ENCODE measurements at places on chromosomes 7 and 10.

- DNase-seq, result no peak
These were observed 35.6 kb downstream of the SYPL1 start for GRCh38 chr7:106076537-106076936.

DNA sequence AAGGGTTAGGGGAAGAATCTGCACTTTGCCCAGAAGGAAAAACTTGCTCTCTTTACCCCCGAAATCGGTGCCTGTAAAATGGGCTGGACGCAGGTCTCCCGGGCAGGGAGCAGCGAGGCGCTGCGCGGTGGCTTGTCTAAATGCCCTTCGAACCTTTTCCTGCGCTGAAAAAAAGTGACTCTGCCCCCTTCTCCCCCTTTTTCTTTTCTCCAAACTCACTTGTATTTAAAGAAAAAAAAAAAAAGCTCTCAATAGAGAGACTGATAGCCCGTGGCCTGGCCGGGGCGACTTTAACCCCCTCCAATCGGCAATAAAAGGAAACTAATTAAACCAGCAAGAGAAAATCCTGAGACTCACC, 286 bp downstream of the SP8 start:
- no peak for DNase-seq

DNA sequence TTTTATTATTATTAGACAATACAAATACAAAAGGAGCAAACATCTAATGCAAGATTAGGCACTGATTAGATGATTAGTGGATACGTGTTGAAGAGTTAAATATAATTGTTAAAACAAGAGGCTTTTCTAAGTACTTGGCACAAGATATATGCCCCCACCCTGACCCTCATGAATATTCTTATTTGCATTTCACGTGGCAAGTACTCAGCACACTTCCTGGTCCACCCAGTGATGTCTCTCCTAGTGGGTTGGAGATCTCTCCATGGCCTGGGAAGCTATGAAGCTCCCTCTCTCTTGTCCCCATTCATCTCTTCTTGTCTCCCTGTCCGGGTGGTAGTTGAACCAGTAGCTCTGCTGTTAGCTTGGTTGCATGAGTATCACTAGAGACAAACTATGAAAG, 375.3 kb downstream of the ADRA2A start:
- no peak for DNase-seq

GRCh38 chr10:12158111-12158510, 28.6 kb downstream of the SEC61A2 start:
- DNase-seq, result no peak

DNA sequence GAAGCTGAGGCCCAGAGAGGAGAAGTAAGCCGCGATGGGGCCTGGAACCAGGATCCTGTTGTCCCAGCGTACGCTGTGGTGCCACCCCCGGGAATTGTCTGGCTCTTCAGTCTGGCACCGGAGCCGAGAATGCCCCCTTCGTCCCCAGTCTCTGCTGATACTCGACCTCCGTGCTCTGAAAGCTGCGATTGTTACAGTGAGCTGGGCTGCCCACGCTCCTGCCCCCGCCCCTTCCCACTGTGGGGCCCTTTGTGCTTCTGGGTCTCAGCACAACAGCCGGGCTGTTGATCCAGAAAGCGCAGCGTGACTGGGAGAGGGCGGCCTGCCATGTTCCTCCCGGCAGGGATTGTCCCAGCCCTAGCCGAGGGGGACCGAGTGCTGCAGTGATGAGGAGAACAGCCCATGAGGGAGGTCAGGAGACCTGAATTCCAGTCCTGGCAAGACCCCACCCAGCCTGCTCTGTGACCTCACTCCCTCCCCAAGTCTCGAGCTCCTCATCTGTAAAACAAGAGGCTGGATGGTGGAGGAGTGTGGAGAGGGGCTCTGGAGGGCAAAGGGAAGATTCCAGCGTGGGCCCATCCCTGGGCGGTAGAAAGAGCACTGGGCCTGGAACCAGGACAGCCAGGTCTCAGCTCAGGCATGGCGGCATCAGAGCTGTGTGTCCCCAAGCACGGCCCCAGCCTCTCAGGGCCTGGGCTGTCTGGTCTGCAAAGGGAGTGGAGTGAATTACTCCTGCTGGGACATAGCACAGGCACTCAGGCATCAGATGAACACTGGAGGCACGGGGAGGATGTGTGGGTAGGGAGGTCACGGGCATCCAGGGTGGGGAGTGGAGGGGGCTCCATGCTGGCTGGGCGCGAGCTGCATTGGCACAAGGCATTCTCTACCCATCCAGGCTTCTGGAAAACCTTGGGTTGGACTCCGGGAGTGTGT, 43.6 kb downstream of the TSPAN15 start:
- peak; percentile 98 for DNase-seq

DNA sequence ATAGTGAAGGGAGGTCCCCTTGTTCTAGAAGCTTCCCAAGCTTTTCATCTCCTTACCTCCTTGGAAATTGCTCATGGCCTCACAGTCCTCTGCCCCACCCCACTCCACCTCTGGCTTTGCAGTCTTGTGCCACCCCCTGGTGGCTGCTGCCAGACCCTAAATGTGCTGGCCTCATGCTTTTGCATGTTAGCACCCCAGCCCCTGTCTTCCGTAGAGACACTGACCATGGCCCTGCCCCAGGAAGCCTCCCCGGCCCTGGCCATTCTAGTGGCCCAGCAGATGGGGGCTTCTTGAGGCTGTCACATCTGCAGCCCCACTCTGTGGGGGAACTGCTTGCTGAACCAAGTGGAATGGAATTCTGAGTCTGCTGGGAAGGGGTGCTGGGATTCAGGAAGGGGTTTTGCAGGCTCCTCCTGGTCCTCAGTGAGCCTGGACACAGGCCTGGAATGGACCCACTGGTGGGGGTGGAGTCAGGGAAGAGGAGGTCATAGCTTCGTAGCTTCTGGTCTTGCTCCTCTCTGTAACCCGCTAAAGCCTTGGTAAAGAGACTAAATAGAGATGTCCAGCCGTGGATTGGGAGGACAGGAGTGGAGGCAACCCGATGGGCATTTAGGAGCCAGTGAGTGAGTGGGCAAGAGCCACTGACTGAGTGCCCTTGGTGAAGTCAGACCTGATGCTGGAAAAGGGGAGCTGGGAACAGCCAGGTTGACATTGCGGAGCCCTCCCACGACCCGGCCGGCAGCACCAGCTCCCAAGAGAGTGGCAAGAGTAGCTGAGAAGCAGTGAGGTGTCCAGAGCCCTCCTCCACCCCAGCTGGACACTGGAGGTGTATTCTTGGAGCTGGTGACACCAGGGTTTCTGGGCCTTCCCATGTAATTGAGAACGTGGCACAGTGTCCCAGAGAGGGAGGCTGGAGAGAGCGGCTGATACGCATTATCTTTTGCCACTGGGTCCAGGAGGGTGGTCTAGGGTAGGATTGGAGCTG, 20.9 kb downstream of the RAMP3 start:
- DNase-seq, result no peak

DNA sequence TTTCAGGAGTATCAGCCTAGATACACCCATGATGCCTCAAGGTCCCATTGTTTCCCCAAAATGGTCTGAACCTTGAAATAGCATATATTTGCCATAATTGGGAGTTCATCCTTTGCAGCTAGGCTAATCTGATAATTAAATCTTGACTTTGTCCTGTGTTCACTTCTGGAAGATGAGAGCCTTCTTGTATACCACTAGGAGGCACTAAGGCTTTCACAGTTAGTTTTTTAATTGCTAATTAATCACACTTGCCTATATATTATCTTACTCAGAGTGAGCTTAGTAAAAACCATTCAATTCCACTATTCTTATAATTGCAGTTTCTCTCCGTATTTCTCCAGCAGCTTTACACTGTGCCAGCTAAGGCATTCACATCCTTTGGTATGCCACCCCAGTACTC, 48.7 kb upstream of the MAGI2 start:
- DNase-seq, result no peak

- DNase-seq, result no peak
These were observed 13.0 kb downstream of the EN2 start for GRCh38 chr7:155470686-155471638.

- DNase-seq, result peak; percentile 46
These were observed 789 bp downstream of the TCF7L2 start for GRCh38 chr10:112950714-112951358.

DNA sequence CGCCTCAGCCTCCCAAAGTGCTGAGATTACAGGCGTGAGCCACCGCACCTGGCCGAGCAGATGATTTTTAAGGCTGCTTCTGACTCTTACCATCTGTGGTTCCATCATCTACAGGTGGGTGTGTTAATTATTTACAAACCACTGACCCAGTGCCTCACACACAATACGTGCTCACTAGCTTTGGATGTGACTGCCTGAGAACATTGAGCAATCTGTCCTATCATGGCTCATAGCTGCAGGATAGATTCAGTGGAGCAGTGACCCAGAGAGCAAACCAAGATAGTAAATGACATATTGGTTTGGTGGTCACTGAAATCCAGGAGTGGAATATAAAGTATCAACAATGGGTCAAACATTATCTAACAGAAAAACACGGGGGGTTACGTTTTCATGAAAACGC, 24.1 kb downstream of the GPAM start:
- DNase-seq, result no peak

DNA sequence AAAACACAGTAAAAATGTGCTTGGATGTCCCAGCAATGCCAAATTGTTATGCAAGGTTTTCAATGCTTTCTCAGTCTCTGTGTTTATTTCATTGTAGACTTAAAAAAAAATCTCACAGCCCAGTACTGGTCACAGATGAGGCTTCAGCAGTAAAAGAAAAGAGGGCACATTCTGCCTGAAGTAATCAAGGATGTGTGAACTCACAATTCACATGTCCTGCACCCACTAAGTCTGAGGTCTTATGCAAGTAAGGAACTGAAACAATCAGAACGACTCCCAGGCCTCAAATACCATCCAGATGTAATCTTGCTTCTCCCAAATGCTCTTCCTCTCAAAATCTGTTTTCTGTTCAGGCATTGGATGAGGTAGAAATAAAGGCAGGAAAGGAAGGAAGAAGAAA, 33.7 kb downstream of the ADRB1 start:
- DNase-seq, result peak; percentile 39

Data from Ammon's horn (tissue), 1 donor.